ENCODE measurements at places on chromosomes 3 and 15.

DNA sequence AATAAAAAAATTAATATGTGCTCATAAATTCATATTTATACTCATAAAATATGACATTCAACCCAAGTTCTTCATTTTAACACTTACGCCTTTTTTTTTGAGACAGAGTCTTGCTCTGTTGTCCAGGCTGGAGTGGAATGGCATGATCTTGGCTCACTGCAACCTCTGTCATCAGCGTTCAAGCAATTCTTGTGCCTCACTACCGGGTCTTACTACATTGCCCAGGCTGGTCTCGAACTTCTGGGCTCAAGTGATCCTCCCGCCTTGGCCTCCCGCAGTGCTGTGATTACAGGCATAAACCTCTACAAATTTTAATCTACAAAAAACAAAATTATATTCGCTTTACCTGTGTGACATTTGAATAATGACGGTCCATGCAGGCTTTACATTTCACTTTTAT lies 74.1 kb upstream of the SNRPN start:
- DNase-seq, result no peak

- DNase-seq, result no peak
These were observed 51.7 kb downstream of the ZIC4 start for GRCh38 chr3:147354623-147355022.

- no peak for DNase-seq
These were observed 511.9 kb downstream of the PYDC2 start for GRCh38 chr3:191972714-191973398.

DNA sequence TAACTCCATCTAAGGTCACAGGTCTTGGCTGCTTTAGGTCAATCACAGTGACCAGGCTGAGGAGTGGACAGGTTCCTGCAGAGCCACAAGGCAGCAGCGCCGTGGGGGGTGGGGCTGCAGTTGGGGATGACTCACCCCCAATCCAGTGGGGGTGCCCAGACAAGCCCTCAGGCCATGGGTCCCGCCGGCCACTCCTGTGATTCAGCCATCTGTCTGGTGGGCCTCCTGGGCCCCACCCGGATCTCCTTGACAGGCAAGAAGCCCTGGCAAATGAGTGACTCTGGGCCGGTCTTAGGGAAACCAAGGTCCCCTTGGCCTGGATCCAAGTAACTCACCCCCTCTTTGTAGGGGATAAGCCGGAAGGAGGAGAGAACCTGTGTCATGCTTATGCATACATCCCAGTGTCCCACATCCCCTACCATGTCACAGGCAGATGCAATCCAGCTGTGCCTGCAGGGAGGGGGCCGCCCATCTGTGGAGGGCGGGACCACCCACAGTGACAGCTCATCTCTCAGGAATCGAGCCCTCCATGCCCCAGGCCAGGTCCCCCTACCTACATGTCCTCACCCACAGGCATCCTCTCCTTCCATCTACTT lies 495 bp upstream of the COL7A1 start:
- DNase-seq, result no peak

DNA sequence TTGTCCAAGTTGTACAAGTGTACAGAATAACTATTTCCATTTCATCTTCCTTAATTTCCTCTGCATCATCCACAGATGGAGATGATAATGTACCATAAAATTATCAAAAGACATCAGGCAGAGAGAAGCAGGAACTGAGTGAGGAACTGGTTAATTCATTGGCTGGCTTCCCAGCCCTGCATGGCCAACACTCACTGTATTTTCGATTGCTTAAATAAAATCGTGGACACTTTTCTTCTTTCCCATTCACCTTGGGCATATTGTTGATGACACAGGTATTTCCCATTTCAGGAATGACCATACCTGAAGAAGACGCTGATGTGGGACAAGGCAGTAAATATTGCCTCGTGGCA lies 144.2 kb upstream of the ABHD17C start:
- DNase-seq, result no peak

DNA sequence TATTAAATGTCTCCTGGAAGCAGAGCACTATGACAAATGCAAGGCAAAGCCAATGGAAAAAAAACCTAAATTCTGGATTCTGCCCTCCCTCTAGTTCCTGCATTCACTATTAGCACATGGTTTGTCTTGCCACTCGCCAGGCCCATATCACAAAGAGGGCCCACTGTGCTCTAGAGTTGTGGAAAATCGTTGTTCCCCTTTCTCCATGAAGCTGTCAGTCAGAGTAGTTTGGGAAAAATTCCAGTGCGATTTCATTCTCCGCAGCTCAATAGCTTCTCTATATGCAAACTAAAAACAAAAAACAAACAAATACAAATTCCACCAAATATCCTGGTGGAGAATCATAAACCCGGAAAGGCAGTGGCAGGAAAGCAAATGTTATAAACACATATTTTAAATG lies 77.3 kb downstream of the RORA start:
- DNase-seq, result no peak

- no peak for DNase-seq
These were observed 43.1 kb downstream of the RBPMS2 start for GRCh38 chr15:64732156-64732860.

GRCh38 chr3:38610934-38611333 lies 38.6 kb downstream of the SCN5A start:
- DNase-seq, result no peak

- DNase-seq, result no peak
These were observed 104.8 kb downstream of the TGFBR2 start for GRCh38 chr3:30711151-30711550.

Data from activated CD4-positive, alpha-beta T cell treated with anti-CD3 and anti-CD28 coated beads, Interleukin-10, Interleukin-2, amounts not matched to agents 100 ng/mL and 50 ng/mL, durations not matched to agents 16 hours and 8 hours (primary cell).